Jurkat, Clone E6-1 (cell line): ENCODE measurements at places on chromosomes 3 and 15.

DNA sequence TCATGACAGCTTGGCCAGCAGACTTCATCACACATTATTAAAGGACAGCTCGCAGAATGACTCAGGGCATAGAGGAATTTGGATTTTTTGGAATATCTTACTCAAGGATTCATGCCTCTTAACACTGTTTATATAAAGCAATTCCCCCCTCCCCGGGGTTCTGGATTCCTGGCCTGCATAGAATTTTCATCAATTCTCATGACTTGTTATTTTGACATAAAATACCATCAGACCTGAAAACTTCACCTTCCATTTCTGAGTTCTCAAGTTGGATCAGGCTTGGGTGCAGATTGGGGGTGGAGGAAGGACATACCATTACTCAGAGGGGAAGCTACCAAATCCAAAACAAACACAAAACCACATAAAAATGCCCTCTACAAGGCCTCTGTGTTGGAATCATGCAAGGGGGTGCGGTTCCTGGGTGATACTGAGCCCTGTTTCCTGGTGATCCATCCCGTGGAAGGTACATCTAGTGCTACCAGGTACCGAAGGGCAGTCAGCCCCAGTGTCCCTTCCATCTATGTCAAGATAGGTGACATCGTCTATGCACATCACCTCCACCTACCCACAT lies 95.3 kb downstream of the DAPK2 start:
- DNase-seq, result no peak

DNA sequence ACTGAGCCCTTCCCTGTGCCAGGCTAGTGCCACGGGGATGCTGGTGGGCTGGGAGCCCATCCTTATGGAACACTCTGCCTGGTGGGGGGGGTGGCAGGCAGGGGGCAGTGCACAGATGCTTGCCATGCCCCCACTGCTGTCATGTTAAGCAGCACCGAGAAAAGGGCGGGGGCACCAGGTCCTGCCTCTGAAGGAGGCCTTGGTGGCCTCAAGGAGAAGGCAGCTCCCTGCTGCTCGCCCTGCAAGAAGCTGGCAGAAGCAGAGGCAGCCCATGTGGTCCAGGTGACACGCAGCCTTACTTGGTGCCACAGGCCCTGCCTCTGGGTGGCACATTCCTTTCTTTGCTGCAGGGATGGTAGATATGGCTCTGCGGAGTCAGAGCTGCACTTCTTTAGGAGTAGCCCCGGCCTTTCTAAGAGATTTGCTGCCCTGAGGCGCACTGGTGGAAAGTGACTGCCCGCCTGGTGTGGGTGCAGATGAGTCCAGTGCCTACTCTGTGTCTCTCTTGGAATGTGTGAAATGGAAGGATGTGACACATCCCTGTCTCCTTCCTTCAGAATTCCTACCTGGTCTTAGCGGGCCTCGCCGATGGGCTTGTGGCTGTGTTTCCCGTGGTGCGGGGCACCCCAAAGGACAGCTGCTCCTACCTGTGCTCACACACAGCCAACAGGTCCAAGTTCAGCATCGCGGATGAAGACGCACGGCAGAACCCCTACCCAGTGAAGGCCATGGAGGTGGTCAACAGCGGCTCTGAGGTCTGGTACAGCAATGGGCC lies 145.8 kb downstream of the LRRK1 start:
- no peak for DNase-seq

GRCh38 chr3:11969986-11970385 lies 34.2 kb upstream of the SYN2 start:
- no peak for DNase-seq

DNA sequence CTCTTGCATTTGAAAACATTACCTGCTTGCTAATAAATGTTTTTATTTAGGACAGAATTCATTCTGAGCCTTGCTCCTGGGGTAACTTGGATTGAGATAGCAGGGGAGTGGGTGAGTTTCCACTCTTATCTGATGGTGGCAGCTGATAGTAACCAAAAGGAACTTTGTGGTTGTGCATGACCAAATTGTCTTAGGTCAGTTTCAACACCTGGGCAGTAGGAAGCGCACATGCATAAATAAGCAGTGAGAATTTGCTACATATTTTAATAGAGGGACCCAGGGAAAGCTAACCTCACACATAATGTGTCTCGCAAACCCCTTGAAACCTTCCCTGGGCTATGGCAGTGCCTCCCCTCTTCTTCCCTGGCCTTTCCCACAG lies 65.4 kb upstream of the XCR1 start:
- no peak for DNase-seq

DNA sequence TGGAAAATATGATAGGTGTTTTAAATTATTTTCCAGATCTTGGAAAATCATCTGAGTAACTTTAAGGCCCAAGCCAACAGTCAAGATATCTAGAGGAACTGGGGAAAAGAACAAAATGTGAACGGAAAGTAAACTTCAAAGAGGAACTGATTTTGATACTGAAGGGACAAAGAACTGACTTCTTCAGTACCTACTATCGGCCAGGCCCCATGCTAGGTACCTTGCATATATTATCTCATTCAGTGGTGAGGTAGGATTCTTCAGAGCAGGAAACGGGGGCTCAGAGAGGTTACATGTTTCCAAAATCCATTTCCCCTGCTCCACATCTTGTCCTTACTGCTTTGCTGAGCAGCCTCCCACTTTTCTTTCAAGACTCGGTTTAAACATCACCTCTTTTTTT lies 9.8 kb upstream of the ZNF710 start:
- no peak for DNase-seq

GRCh38 chr15:90173372-90173771 lies 27.8 kb upstream of the SEMA4B start:
- DNase-seq, result no peak

DNA sequence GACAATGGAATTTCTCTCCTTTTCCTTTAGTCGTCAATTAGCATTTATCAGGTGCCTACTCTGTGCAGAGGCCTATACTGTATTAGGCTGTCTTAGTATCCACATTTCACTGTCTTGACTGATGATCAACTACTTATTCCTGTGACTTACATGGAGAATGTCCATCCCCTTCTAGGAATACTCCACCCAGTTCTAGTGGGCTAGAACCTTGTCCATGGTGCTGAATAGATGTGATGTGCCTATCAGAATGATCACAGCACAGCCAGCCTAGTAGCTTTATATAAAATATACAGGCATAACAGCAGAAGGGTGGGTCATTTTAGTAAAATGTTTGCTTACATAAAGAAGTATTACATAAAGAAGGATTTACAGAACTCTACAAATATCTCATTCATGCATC lies 621.4 kb downstream of the PDCD6IP start:
- DNase-seq, result peak; percentile 9

GRCh38 chr15:57272771-57273357 lies 103.4 kb upstream of the CGNL1 start:
- DNase-seq, result no peak

DNA sequence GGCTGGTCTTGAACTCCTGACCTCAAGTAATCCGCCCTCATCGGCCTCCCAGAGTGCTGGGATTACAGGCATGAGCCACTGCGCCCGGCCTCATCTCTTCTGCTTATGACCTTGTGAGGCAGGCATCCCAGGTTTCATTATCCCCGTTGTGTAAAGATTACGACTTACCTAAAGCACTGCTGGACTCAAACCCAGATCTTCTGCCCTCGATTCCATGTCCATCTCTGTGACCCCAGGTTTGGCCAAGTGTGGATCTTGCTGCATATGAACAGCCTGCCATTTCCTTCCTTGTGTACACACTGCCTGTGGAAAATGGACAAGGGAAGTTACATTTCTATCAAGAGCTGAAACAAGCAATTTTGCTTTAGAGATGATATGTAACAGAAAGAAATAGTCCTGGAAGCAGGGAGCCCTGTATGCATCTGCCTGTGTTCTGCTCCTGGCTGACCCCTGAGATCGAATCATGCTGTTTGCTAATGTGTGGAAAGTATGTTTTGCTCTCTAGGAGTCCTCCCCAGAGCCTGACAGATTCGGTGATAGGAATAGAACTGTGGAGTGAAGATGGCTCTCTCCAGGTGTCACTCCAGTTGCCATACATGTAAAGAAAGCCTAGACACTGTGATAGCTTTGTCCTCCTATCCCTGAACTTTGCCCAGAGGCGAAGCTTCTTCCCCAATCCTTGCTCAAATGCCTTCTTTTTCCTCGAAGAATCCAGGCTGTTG lies 11.8 kb upstream of the LIPC start:
- DNase-seq, result no peak

- DNase-seq, result no peak
Observed at GRCh38 chr15:70171256-70171886, 73.7 kb upstream of the TLE3 start.

GRCh38 chr15:101641129-101641764 lies 10.9 kb downstream of the TM2D3 start:
- DNase-seq, result peak; percentile 68

DNA sequence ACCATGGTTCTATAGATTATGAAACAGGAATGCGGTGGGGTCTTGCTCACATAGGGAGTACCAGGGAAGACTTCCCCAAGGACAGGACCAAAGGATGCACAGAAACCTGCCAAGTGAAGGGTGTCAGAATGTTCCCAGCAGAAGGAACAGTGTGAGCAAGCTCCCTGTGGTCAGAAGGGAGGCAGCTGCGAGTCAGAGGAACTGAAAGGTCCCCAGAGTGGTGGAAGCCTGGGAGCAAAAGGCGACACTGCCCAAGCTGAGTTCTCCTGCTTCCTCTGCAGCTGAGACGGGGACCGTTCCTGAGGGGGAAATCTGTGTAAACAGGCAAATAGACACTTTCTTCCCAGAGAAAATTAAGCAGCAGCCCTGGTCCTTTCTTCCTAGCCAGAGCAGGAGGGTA lies 14.2 kb upstream of the SLC6A6 start:
- no peak for DNase-seq

DNA sequence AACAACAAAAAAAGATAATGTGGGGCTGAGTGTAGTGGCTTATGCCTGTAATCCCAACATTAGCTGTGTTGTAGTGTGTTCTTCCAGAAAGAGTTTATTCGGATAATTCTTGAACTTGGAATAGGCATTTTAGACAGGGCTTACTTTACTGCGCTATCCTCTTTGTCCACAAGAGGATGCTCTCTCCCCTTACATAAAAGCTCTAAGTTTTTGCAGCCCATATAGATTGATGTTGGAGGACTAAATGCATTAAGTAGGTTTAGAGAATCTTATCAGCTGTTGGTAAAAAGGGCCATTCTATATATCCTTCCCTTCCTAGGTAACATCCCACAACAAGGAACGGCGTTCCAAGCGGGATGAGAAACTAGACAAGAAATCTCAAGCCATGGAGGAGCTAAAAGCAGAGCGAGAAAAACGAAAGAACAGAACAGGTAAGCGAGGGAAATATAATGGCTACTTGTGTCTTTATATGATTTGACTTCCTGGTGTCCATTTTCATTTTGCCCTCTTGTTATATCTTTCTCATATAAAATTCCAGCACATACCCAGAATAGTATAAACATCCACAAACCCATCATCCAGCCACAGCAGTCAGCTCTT lies 27.8 kb upstream of the ITPKA start:
- DNase-seq, result peak; percentile 55

- DNase-seq, result no peak
Observed at GRCh38 chr15:72515591-72516389, 41.7 kb downstream of the ARIH1 start.

GRCh38 chr15:78620021-78620526 lies 722 bp downstream of the CHRNA3 start:
- DNase-seq, result no peak

DNA sequence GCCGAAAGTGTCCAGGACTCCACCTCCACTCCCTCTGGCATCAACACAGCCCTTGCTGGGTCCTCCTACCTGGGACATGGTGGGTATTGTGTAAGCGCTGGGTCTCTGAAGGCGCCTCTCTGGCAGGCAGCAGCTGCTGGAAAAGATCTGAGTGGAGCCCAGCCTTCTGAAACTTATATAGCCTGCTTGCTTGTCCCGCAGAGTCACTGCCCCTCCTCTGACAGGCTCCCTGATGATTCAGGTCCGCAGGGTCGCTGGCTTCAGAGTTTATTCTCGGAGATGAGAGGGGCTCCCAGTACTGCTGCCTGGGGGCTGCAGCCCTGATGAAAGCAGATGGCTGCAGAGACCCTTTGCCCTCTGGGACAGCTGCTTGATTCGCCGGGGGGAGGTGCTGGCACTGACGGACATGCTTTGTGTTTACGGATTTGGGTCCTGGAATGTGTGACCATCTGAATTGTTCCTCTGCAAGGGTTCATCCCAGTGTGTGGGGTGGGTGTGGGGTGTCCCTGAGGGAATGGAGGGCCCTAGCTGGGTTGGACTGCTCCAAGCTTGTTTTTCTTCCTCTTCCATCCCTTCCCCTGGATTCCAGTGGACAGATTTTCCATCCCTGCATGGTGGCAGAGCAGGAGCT lies at the start of gene MUSTN1:
TSS of gene MUSTN1 (minus strand) at position 149 of the 631 bp plus-strand sequence. CDS start at position 78, 71 bp downstream.
- DNase-seq, result no peak

DNA sequence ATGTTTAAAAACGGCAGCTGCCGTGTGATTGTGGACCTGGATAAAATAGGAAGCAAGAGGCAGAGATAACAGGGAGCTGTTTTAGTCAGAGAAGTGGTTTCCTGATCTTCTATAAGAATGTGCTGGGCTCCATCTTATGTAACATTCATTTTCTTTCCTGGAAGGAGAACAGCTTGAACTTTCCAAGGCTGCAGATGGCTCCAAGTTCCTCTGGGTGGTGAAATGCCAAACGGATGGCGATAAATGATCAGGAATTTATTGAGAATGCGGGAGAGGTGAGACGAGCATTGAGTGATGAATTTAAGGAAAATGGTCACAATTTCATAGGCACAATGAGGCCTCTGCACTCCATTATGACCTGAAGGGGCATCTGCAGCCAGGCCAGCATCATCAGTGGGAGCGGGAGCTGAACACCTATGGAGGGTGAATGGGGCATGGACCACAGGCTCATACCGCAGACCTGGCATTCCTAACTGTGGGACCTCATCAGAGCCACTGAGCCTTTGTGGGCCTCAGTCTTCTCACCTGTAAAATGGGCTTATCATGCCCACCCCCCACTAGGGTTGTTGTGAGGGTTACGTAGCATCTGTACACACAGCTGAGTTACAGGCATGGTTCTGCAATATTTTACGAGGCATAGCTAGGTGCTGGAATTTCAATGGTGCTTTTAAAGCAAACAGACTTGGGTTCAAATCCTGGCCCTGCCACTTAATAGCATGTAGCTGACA lies 17.1 kb downstream of the MGLL start:
- no peak for DNase-seq

DNA sequence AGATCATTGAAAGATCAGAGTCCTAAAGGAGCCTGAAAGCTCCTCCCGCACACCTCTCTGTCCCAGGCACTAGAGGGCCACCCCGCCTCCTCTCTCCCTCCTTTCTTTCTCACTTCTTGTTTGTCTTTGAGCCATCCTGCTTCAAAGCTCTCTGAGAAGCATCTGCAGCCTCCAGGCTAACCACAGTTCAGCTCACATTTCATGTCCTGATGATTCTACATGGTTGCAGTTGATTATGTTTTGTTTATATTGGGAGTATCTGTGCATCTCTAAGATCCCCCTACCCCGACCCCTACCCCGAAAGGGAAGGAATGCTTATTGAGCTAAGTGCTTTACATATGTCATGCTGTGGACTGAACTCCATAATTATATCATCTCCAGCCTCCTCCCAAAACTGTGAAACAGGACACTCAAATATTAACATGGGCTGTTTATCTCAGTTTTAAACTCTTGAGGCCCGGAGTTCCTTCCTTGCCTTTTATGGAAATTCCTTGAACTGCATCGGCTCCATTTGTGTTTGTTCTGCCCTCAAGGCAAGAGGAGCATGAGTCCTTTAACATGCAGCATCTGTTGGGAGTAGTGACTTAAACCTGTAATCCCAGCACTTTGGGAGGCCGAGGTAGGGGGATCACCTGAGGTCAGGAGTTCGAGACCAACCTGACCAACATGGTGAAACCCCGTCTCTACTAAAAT lies 30.9 kb downstream of the MGLL start:
- DNase-seq, result peak; percentile 75
